ENCODE measurements at places on chromosomes 2 and 18.

GRCh38 chr2:12341920-12342319, 374.8 kb upstream of the TRIB2 start:
- no peak for DNase-seq

- DNase-seq = no peak
These were observed 1.4 kb upstream of the SF3B6 start for GRCh38 chr2:24077535-24077877.

DNA sequence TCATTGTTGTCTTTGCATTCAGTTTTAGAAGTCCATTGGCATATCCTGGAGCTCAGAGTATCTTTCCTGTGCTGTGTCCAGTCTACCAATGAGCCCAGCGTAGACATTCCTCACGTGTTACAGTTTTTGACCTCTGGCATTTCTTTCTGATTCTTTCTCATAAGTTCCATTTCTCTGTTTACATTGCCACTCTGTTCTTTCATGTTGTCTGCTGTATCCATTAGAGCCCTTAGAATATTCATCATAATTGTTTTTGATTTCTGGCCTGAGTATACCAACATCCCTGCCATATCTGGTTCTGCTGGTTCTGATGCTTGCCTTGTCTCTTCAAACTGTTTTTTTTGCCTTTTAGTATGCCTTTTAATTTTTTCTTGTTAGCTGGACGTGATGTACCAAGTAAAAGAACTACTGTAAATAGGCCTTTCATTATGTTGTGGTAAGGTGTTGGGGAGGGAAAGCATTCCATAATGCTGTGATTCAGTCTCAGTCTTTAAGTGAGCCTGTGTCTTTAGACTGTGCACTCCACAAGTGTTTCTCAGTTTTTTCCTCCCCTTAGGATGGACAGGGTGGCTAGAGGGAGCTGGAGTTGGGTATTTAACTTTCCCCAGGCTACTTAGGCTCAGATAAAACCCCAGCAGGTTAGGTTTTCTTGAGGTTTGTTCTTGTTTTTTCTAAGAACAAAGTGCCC, 35.6 kb downstream of the CEP192 start:
- DNase-seq = no peak

GRCh38 chr2:149924028-149924427, 336.5 kb upstream of the MMADHC start:
- DNase-seq = no peak

GRCh38 chr2:84427235-84428138, 31.6 kb downstream of the SUCLG1 start:
- no peak for DNase-seq

DNA sequence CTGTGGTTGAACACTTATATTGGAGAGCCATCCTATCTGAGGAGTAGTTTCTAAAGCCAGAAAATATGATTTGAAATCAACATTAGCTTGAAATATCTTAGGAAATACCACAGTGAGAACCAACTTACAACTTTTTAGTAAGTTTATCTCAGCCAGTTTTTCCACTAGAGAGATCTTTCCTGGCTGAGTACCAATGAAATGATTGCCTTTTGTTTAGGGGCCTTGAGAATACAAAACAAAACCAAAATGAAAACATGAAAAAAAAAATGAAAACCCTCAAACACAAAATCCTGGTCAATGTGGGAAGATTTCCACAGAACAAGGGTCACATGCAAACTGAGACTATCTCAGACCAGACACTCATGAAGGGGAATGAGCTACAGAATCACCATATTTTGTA, 429.0 kb downstream of the SETBP1 start:
- no peak for DNase-seq

DNA sequence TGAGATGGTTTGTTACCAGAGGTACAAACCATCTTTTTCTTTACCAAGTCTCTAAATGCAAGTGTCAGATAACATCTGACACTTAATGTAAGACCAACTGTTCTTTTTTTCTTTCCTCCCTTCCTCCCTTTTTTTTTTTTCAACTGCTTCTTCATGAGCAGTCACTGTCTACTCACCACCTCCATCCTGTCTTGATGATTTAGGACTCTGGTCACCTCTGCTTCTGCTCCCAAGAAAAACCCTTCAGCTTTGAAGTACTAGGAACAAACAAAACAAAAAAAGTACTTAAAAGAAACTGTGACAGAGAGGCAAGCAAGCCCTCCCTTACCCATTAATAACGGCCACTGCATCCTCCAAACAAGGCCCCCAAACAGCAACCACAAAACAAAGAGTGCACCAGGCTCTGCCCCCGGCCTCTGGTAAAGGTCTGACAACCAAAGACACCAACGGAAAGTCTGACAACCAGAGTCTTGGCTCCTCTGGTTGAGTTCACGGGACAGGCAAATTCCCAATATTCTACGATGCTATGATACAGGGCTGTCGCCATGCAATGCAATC, 141.0 kb downstream of the ARL4C start:
- DNase-seq = no peak

DNA sequence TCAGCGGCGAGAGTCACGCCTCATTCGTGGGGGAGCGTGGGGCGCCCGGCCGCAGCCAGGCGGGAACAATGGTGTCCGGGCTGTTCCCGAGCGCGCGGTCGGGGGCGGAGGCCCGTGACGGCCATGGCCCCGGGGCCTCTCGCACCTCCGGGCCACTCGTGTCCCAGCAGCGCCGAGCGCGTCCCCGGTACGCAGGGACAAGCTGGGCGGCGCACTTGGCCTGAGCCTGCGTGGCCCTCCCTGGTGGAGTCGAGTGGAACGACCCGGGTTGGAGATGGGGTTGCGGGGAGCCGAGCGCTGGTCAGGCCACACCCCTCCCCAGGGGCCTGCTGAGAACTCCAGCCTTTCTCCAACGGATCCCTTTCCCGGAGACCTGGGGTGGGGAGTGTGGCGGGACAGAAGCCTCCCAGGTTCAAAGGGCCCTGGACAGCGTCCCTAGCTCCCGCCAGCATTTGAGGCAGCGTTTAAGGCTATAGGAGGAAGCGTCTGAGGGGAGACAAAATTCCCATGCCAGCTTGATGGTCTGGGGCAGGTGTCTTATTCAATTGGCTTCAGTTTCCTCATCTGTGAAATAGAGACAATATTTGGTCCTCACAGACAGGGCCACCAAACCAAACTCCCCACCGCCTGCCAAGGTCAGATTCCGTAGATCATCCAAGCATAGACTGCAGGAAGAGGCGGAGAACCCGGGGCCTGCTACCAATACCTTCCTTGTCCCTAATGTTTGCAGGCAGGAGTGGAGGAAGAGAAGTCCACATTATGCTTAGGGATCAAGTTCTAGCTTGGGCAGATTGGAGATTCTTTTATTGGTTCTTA, 553 bp downstream of the CNDP2 start:
- DNase-seq = peak; percentile 64

DNA sequence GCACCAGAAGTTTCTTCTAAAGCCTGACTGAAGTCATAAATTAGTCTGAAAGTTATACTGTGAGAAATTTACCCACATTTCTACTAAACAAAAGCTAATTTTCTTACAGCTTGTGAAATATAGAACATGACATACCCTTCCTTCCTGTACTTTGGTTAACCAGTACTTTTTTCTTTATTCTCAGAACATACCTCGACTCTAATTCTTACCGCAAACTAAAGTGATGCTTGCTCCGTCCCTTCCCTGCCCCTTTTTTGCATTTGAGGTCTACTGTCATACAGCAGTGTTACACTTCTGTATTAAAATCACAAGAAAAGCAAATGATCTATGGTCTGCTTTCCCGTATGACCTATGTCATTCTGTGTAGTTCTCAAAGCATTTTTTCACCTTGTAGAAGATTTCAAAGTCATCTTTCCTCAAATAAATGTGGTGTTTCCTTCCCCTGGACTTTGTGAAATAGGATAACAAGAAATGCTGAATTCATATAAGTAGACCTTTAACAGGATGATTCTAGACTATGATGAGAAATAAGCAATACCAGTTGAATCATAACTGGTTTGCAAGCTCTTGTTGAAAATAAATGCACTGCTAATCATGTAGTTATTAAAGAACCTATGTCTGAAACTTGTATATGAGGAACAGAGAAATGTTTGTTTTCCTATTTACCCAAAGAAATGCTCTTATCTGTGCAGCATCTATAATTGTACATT, 30.4 kb downstream of the CYTIP start:
- DNase-seq = no peak

DNA sequence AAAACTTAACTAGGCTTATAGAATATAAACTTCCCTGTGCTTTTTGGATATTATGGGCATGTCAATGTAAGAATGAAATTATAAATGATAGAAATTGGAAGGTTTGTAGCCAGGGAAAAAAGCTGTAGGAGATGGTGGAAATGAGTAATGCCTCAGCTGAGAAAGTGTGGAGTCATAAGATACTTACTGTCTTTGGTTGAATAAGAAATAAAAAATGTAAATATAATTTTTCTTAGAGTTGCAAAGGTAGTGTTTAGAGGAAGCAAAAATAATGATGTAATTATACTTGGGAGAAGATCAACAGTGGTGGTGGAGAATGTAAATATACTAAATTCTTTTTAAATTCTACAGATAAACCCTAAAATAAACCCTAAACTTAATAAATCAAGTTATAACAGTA, 26.2 kb upstream of the RND3 start:
- no peak for DNase-seq

GRCh38 chr18:55665506-55665905, 77.5 kb upstream of the TCF4 start:
- no peak for DNase-seq

- DNase-seq = no peak
These were observed 329.9 kb downstream of the DLGAP1 start for GRCh38 chr18:4125224-4125623.

DNA sequence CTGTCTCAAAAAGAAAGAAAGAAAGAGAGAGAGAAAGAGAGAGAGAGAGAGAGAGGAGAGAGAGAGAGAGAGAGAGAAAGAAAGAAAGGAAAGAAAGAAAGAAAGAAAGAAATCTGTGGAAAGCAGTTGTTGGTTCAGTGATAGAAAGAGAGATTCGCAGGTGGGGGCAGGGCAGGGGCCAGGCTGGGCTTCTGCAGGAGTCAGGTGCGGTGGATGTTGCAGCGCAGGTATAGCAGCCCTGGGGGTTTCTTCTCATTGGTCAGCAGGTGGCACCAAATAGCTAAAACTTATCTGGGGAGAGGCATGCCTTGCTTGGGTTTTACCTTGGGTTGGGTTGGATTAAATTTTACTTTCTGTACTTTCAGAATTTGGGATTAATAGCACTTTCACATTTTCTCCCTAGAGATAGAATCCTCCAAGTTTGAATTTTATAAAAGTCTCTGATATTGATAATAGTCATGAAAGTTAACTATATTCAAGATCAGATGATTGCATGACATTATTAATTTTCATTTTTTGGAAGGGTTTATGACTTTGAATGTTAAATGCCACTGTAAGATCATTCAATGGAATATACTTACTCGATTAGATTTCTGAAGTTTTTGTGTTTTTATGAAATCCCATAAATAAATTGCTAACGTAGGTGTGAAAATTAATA, 66.6 kb downstream of the SPTBN1 start:
- peak; percentile 35 for DNase-seq

DNA sequence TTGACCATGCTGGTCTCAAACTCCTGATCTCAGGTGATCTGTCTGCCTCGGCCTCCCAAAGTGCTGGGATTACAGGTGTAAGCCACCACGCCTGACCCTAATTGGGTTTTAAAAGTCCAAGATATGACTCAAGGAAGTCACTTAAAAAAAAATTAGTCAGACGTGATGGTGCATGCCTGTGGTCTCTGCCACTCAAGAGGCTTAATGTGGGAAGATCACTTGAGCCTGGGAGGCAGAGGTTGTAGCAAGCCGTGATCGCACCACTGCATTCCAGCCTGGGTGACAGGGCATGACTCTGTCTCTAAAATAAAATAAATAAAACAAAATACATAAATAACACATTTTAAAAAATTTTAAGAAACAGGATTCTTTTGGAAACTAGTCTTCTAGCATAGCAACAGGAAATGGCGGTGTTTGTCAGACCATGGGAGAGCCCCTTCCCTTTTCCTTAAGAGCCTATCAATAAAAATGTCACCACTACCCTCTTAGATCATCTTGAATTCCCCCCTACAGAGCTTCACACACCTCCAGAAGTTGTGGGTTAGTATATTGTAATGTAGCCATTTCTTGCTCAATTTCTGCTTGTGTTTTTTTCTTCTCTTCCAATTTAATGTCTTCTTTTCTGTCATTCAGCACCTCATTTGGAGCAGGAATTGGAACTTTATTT, 20.1 kb downstream of the SFT2D3 start:
- no peak for DNase-seq

DNA sequence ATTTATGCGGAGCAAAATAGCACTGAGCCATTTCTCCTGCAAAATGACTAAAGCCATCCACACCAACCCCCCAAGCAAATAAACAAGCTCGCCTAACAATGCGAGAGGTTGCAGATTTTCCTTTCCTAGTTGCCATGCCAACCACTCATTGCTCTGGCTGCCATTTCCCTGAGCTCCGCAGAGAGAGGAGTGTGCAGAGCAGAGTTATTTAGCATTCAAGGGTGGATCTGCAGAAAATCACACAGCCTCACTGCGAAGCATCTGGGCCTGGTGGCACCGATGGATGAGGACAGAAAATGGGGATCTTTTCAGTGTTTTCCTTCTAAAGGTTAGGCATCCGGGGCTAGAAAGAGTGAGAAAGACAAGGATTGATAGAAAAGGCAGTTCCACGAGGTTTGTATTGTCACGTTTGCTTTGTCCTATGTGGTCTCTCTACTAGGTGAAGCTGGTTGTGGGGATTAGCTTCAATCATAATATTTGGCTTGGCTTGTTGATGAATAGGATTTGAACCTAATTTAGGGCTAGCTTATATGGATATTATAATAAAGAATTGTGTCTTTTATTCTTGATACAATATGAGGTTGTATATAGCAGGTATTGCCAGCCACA, 110.2 kb upstream of the UNC80 start:
- peak; percentile 54 for DNase-seq

DNA sequence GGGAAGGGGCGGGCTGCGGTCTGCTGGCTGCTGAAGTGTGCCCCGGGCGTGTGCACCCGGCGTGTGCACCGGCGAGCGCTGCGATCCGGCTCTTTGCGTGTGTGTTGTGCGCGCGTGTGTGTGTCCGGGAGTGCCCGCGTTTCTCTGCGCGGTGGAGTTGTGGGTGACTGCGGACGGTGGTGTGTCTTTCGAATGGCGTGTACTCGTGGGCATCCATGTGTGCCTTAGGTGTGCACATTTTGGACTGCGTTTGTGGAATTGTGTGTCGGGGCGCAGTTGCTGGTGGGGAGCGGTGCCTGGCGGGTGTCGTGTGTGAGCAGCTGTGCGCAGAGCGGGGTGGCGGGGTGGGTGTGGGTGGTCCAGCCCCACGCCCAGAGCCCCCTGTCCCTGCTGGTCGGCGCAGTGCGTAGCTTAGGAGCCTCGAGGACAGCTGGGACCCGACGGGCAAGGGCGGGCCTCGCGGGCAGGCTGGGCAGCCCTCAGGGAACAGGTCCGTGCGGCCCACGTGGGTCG, 533 bp downstream of the HPCAL1 start:
- peak; percentile 32 for DNase-seq

- no peak for DNase-seq
These were observed 134.2 kb upstream of the SPRED2 start for GRCh38 chr2:65566617-65567016.

- no peak for DNase-seq
These were observed 2.8 kb upstream of the BUB1 start for GRCh38 chr2:110680709-110681108.
